ENCODE measurements at places on chromosomes 4 and X.
A peak's percentile ranks its signal among the peaks of the same experiment; 100 is the strongest.

DNA sequence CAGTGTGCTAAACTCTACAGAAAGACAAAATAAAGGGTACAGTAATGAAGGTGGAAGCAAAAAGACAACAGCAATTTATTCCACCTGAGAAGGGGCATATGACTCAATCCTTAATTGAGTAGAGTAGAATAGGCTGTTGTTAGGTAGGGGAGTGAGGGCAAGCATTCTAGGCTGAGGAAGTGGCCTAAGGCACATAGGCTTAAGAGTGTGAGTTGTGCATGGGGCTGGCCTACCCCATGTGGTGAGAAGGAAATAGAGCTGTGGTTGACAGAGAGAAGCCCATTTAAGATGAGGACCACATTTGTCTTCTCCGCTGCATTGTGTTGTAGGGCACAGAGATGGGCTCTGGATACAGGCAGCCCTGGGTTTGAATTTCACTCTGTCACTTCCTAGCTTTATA lies 3.4 kb upstream of the ZCCHC18 start:
- no peak for DNase-seq

DNA sequence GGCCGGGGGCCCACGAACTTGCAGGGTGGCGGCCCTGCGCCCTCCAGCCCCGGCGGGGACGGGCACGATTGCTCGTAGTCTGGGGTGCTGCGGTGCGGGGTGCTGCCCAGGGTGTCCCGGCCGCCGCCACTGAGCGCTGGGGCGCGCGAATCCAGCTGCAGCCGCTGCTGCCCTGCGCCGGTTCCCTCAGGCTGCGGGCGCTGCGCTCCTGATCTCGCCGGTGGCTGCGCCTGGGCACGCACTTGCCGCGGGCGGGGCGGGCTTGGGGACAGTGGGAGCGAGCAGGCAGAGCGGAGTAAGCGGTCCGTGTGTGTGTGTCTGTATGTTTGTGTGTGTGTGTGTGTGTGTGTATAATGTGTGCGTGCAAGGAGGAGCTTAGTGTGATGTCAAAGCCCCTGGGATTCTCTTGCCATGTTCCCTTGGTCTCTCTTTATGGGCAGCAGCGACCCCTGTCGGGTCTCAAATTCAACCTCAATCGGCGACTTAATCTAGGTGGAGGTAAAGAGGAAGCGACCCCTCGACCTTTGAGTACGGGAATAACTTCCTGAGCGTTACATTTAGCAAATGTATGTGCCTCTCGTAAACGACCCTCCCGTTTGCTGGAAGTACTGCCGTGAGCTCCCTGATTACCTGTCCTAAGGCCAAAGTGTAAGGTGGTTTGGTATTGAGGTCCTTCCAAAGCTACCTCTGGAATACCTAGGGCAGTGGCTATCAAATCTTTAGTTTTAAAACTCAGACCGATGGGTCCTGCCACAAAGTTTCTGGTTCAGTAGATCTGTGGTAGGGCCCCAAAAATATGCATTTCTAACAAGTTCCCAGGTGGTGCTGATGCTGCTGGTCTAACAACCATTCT lies at the start of gene RNF150:
TSS of gene RNF150 (minus strand) at position 324 of the 853 bp plus-strand sequence.
- DNase-seq: no peak

- no peak for DNase-seq
These were observed 59.6 kb upstream of the DUSP21 start for GRCh38 chrX:44784241-44784640.

- DNase-seq: no peak
These were observed 7.2 kb downstream of the SLC25A6 start for GRCh38 chrX:1384658-1385252.

DNA sequence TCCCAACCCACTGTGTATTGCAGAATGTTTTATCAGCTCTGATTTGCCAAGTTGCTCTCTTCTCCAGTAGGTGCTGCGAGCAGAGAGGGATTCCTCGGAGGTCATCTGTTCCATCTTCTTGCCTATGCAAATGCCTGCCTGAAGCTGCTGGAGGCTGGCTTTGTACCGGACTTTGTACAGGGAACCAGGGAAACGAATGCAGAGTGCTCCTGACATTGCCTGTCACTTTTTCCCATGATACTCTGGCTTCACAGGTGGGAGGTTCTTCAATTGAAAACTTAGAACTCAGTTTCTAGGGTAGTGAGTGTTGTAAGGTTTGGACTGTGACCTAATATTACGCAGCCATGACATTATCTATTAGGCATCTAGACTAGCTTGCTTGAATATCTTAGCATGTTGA lies 24.9 kb downstream of the AR start:
- no peak for DNase-seq

DNA sequence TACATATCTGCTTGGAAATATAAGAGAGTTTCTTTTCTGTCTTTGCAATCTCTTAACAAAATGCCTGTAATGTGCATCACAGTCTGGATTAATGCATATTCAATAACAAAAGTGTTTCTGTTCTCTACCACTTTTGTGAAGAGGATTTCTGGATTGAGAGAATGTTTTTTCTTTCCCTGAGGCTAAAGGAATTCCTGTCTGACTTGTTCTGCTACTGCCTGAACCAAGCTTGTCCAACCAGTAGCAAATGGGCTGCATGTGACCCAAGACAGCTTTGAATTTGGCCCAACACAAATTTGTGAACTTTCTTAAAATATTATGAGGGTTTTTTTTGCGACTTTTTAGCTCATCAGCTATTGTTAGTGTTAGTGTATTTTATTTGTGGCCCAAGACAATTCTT lies 1133.9 kb downstream of the SH3BGRL start:
- no peak for DNase-seq

DNA sequence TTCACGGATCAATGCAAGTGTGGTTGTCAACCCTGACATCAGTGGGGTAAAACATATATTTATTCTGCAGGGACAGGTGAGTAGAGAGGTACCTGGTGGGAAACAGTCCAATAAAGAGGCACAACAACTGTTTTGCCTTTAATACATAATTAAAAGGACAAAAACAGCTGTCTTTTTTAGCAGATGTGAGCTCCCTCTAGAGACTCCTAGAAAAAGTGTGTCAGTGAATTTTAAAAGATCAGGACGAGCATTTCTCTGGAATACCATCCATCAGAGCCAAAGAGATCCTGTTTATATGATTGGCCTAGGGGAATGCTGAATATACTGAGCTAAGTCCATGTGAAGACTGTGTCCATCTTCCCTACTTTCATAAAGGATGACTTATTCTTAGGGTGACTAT lies 58.3 kb downstream of the TMEM144 start:
- DNase-seq: no peak

DNA sequence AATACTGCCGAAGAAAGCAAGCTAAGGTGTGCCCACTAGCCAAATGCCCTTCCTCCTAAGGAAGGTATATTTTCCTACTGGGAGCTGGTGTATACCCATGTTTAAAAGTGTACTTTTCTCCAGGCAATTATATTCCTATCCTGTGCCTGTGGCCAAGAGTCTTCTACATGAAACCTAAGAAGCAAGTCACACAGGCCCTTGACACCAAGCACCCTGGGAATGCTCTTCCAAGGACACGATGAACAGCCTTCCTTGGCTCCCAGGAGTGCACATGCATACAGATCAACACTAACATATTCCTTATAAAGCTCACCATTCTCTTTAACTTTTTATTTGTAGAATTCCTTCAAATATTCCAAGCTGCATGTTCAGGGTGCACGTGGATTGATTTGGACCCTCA lies 17.3 kb upstream of the ARHGAP6 start:
- no peak for DNase-seq

DNA sequence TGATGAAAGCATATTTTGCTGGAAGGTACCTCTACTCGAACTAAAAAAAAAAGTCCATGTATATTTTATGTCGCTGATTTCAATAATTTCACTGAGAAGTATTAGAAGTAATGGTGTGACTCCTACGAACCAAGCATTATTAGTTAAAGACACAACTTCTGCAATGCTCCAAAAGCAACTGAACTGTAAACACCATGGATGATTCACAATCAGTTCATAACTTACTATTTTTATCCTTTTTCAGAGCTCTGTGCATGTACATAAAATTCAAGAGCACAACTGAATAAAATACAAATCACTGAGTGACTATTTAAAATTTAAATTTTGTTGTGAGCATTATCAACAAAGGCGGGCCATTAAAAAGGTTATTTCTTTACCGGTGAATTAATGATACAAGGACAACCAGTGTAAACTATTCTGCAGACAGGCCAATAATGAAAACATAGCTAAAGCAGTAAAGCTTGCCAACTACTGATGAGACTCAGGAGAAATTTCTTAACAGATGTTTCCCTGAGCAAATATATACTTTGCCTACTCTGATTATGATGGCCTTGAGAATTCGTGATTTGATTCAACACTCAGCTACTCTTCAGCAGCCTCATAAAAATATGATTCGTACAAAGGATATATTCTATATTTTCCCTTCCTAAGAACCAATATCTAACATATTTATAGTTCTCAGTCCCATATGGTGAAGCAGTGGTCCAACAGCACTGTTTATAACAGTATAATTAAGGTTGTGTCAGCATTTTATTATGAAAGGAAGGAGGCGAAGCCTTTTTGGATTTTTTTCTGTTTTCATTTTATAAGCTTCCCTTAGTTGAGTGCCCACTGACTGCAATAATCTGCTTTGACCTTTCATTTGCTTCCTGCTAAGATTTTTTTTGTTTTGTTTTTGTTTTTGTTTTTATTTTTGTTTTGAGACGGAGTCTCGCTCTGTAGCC lies 62.8 kb upstream of the NEIL3 start:
- no peak for DNase-seq

GRCh38 chrX:110318664-110318968 lies 731 bp upstream of the AMMECR1 start:
- DNase-seq: no peak

DNA sequence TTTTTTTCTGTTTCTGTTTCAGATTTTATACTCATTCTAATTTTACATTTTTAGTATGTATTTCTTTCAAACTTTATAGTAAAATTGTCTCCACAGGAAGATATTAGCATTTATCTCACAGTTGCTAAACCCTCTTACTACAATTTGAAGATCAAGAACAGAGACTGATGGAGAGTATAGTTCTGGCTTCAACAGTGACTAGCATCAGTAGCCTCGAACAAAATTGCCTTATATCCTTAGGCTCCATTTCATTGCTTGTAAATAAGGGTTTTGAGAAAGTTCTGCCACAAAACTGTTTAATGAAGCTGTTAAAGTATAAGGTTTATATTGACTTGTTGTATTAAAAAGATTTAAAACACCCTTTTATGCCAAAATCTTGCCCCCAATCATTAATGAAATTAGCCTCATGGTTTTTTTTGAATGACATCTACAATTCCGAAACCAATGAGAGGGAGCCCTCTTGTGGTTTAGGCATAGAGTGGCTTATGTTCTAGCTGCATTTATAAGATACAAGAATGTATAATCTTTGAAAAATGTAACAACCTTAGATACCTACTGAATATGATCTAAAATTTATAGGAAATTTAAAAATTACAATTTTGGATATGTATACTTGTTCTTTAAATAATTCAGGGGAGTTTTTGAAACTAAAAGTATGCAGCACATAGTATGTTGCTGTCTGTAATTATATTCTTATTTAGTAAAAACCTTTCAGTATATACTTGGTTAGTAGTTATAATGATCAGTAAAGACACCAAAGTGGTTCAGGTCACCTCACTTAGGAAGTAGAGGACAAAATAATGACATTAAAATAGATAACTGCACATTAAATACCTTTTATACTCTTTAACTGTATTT lies 109.8 kb upstream of the HPGD start:
- DNase-seq: no peak

DNA sequence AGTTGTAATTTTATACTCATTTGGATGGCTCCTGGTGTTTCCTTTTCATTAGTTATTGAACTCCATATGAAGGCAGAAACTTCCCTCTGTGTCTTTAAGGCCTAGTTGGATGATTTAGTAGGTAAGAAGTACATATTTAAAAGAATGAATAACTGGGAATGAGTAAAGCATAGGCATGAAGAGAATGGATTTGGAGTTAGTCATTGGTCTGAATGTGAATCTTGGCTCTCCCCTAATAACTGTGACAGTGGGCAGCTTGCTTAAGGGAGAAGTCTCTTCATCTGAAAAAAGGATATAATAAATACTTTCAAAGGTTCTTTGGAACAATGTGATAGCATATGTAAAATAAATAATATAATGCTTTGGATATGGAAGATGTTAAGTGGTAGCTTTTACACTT lies 13.2 kb downstream of the SNX25 start:
- DNase-seq: no peak

GRCh38 chr4:985123-985830 lies 1.6 kb upstream of the IDUA start:
- DNase-seq: peak; percentile 97

DNA sequence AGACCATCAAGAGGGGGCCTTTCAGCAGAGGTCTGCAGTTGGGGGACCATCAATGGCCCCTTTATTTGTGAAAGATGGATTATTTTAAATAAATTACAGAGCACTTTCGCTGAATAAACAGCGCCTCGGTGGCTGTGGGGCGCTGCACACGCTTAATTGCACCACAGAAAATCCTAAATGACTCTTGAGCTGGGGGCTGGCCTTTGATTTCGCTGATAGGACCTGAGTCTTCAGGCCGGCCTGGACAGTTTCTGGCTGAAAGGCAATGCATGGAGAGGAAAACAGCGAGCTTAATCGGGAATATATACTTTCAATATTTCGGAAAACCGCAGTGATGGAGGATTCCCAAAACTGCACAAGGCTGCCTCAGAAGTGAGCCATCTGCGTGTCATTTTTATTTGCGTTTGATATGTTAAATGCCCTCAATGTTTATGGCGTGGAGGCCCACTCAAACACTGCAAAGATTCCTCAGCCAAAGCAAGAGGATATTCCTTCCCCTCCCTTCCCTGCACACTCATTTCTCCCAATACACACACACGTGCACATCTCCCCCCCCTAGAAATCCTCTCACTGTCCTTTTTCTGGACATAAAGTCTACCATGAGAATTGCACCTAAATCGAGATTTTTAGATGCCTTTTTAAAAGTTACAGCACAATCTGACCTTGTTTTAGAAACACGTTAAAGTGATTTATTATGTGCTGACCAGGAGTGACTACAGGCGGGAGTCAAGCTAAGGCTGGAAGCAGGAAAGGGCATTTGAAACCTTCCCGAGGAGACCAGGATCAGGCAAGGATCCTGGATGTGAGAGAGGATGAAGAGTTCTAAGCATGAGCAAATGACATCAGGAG lies 340.7 kb downstream of the RAB28 start:
- DNase-seq: no peak

- DNase-seq: no peak
These were observed 46.0 kb upstream of the TMPRSS11E start for GRCh38 chr4:68401231-68401630.

- DNase-seq: no peak
These were observed 219.0 kb downstream of the RELL1 start for GRCh38 chr4:37467223-37467622.

GRCh38 chr4:17293901-17294300 lies 218.0 kb downstream of the QDPR start:
- DNase-seq: no peak

DNA sequence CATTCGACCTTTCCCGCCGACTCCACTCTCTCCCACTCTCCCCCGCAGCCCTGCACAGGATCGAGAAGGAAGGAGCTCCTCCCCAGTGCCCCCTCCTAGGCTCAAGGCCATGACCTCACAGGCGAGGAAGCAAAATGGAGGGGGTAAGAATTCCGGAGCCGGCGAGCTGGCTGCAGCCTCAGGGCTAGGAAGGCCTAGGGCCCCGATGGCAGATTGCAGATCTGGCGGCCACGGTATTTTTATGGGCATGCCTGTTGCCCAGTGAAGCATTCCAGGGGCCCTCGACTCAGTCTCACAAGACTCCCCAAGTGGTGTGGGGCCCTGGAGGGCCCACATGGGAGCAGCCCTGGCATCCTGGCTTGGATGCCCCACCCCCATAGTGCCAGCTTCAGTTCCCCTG lies 942 bp upstream of the L1CAM start:
- no peak for DNase-seq

- DNase-seq: no peak
These were observed 71.7 kb upstream of the LIMCH1 start for GRCh38 chr4:41466249-41466648.

Measured in 8988T (cell line).